Gastroesophageal sphincter (tissue), 4 donors: ENCODE measurements at places on chromosomes 11 and 22. TPM values are rescaled to one million over a fixed set of nuclear protein-coding genes. Genes with fewer than 3 reads are reported as not detected.

DNA sequence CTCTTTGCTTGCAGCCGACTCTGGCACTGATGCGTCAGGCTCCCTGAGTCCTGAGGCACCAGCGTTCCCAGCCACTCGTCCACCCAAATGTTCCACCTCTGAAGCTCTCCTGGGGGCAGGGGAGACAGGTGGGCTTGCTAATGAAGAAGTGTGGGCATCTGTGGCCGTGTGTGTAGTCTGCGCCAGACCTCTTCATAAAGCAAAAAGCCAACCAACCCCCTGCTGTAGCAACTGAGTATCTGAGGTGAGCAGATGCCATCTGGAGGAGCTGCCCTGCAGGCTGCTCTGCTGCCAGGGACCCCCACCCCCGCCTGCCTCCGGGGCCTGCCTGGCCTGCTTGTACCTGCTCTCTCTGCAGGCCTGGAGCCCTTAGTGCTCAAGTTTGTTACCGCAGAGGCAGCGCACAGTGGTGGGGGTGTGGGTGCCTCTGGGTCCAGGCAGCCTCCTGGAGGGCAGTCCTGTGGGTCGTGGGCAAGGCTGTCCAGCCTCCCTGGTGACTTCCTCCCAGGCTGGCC lies 272.5 kb downstream of the TBC1D22A start:
- no peak for ATAC-seq

GRCh38 chr11:116618461-116618860 lies 154.3 kb downstream of the BUD13 start:
- ATAC-seq: no peak

- ATAC-seq: peak; percentile 67
Measured at GRCh38 chr11:107719557-107720302, 7.9 kb upstream of the SLN start.

DNA sequence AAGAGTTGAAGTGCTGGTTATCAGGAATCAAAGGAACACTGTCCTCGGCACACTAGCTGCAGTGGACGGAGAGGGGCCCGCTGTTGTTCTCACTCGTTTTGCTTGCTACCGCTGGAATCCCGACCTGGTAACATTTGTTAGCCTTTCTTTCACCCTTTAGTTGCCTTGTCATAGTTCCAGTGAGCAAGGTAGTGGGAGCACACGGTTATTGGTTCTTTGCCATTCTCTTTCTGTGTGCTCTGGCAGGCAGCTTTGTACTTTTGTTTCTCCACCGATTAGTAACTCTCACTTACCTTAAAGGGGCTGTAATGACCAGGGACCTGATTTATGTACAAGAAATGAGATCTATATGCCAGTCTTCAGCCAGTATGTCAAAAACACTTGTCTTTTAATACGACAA lies 1.8 kb downstream of the DEPDC7 start:
- no peak for ATAC-seq

DNA sequence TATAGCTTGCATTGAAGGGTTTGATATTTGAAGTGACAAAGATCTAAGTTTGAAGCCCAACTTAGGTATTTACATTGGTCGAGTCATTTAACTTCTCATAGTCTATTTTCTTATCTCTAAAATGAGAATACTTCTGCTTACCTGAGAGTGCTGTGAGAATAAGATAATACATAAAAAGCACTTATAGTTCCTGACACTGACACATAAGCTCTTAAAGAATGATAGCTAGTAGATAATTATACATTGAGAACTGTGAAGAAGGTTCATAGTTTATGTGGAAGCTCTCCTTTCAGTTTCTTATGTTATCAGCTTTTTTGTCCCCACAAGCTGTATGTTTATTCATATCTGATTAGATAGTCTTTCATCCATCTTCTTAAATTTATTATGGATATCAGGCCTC lies 4.8 kb downstream of the PPME1 start:
- ATAC-seq: no peak

DNA sequence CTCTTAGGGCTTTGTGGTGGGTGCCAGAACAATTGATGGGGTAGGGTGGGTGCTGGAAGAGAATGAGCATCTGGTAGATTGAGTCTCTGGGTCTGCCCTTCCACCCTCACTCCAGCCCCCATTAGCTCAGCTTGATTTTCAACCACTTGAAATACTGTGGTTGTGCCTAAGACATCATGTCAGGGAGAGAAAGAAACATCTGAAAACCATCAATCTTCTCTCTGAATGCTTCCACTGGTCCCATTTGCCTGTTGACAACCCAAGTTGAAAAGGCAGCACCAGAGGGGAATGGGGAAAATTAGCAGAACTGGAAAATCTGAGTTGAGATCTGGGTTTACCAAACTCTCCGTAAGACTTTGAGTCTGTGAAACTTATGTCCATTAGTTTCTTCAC lies 26.1 kb downstream of the CD44 start:
- no peak for ATAC-seq

DNA sequence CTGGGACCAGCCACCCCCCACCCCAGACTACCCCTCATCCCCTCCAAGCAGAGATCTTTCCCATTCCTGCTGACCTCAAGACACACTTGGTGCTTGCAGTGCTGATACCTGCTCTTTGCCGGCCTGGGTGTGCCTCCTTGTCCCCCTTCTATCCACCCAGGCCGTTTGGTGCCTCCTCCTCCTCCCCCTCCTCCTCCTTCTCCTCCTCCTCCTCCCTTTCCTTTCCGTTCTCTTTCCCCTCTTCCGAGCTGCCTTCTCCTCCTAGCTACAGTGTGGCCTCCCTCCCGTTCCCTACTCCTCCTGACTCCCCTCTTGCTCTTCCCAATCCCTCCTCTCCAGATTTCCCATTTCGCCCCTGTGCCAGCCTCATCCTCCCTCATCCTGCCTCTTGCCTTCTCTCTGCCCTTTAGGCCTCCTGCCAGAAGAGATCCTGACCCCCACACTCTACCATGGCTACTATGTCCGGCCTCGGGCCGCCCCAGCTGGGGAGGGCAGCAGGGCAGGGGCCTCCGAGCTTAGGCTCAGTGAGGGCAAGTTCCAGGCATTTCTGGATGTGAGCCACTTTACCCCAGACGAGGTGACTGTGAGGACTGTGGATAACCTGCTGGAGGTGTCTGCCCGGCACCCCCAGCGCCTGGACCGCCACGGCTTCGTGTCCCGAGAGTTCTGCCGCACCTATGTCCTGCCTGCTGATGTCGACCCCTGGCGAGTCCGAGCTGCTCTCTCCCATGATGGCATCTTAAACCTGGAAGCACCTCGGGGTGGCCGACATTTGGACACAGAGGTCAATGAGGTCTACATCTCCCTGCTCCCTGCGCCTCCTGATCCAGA lies 712 bp downstream of the HSPB2 start:
- no peak for ATAC-seq

GRCh38 chr11:117419482-117420142 lies 92.0 kb downstream of the CEP164 start:
- no peak for ATAC-seq

DNA sequence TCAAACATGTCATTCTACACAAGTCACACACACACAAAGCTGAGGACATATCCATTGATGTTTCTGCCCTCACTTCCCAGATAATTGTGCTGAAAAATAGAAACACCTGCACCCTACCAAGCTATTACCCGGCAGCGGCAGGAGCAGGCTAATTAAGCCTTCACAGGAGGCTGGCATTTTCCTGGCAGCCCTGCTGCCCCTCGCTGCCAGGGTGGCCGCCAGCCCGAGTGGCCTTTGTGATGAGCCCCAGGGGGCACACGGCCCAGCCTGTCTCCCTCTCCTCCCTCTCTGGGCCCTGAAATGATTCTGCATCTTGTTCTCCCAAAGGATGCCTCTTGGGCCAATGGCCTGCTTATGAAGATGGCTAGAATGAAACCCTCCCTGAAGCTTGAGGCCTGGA lies 76.2 kb upstream of the TP53I11 start:
- ATAC-seq: no peak

DNA sequence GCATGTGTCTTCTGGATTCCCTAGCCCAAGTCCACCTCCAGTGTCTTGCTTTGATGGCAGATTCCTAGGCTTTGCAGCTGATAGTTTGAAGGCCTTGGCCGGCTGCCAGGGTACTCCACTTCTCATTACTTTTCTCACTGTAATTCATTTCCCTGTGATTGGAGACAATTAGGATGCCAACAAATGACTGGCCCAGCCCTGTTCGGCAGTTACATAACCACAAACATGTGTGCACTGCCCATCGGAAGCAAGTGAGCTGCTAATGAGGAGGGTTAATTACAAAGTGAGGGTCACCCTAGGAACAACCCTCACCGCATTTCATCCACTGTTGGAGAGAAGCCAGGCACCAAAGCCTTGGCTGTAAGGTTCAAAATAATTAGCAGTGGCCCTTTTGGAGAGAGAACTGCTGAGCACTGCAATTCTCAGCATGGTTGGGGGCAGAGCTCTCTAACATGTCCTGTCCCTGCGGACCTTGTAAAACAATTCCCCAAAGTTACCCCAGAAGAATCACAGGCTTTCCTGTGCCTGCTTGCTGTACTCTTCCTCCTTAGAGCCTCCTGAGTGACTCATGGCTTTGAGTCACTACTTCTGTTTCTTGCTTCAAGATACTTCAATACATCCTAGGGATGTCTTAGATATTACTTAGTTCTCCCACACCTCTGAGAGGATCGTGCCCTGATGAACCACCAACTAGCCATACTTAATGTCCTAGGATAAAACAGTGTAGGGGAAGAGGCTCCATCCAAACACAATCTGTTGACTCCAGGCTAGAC lies 109.7 kb upstream of the GALNT18 start:
- no peak for ATAC-seq

- ATAC-seq: peak; percentile 70
Measured at GRCh38 chr22:27790376-27791158, 11.0 kb downstream of the MN1 start.

DNA sequence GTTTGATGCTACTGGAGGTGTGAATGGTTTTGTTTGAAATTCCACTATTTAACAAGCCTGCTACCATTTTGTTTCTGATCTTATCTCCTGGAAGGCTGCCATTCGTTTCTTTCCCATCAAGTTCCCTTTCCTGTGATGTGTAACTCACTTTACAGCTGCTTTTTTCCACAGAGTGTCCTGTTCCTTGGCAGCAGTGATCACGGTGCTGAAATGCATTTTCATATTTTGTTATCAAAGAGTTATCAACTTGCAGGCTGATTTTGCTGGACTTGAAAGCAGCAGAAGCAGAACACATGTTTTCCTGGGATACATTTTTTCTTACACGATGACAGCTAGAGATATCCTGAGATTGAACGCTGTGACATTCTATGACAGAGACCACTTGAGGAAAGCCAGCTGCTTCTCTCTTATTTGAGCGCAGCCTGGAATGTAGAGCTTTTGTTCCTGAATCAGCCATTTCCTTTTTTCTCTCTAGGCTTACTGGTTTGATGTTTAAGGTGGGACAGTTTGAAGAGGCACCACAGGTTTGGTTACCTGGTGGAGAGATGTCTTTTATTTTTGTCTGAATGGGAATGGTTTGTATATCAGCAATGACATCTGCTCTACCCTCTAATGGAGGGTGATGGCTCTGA lies 34.7 kb downstream of the PRR14L start:
- no peak for ATAC-seq

GRCh38 chr22:25000686-25001085 lies 48.2 kb downstream of the KIAA1671 start:
- no peak for ATAC-seq

DNA sequence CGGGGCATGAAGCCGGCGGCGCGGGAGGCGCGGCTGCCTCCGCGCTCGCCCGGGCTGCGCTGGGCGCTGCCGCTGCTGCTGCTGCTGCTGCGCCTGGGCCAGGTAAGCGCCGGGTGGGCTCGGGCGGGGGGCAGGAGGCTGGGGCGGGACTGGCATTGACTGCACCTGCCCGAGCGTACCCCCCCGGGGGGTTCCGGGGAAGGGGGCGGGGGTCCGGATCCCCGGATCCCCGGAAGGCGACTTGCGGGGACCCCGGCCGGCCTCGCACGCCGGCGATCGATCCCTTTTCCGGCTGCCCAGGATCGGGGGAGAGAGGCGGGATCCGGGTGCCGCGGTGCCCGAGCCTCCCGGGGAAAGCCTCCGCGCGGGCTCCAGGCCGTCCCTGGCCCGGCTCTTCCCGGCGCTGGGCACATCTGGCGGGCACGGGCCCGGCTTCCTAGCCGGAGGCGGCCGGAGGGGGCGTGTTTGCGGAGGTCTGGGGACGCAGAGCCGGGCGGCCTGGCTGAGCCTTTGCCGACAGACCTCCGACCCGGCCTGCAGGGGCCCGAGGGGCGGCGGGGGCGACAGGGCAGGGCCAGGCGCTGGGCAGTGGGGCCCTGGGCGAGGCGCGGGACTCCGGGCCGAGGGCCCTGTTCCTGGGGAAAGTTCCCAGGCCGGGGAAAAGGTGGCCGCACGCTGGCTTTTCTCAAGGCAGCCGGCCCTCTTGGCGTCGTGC lies 705 bp downstream of the PTPRJ start:
- ATAC-seq: peak; percentile 57

GRCh38 chr11:88266157-88266556 lies 71.4 kb downstream of the CTSC start:
- ATAC-seq: no peak

GRCh38 chr22:42292732-42293520 lies 22.5 kb upstream of the TCF20 start:
- no peak for ATAC-seq

DNA sequence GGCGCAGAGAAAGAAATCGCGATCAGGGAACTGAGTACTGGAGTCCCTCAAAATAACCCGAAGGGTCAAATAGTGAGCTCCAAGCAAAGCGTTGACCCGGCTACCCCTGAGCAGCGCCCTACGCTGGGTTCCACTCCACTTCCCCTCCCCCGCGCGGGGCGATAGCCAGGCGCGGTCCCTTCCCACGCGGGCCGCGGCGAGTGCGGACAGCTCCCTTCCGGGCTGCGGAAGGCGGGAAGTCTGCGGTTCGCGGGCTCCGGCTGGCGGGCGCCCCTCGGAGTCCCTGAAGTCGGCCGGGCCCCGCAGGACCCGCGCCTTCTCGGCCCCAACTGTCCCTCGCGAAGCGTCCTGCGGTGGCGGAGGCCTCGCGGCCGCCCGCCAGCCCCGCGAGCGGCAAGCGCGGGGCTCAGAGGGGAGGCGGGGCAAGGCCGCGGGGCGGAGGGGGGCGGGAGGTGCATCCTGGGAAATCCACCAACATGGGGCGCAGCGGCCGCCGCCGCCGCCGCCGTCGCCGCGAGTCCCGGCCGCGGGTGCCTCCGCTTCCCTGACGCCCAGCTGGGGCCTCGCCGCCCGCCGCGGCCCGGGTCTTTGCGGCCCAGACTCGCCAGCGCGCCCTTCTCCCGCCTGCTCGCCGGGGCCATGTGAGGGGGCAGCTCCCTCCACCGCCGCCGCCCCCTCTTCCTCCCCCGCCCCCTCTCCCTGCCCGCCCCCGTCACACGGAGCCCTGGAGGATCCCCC lies at the start of gene QSER1:
TSS of gene QSER1 (plus strand) at position 457 of the 738 bp plus-strand sequence. CDS start 315 bp downstream, outside the sequence.
- peak; percentile 89 for ATAC-seq

- peak; percentile 14 for ATAC-seq
Measured at GRCh38 chr22:43313890-43314474, 29.2 kb downstream of the SCUBE1 start.

Gene YWHAH
- total RNA-seq: 201 TPM

Gene MAJIN
- not detected for total RNA-seq

Gene BIRC2
- 38.4 TPM for total RNA-seq

Gene NPTXR
- 10.9 TPM for total RNA-seq

Gene OR56A3
- total RNA-seq: not detected

Gene UBQLN3
- 0.40 TPM for total RNA-seq

Gene MYO18B
- total RNA-seq: 1.4 TPM

Gene MS4A14
- 1.3 TPM for total RNA-seq

Gene DDIAS
- total RNA-seq: 1.6 TPM

Gene LSP1
- total RNA-seq: 61.5 TPM

Gene BEST1
- 3.0 TPM for total RNA-seq

Gene RCOR2
- total RNA-seq: 0.16 TPM

Gene ZP1
- not detected for total RNA-seq

Gene TBX10
- total RNA-seq: not detected
